Natural killer cell (primary cell): ENCODE measurements at places on chromosomes 4 and X.
A peak's percentile ranks its signal among the peaks of the same experiment; 100 is the strongest.

GRCh38 chrX:83516597-83516996 is 8.5 kb downstream of the POU3F4 start:
- DNase-seq: no peak

GRCh38 chr4:140158365-140159030 is 4.5 kb upstream of the MAML3 start:
- DNase-seq: no peak

DNA sequence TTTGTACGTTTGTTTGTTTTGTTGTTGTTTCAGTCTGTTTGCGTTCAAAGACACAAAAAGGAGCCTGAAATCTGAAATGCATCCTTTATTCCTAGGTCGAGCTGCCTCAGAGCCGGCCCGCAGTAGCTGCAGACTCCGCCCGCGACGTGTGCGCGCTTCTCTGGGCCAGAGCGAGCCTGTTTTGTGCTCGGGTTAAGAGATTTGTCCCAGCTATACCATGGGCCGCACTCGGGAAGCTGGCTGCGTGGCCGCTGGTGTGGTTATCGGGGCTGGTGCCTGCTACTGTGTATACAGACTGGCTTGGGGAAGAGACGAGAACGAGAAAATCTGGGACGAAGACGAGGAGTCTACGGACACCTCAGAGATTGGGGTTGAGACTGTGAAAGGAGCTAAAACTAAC is 2.4 kb downstream of the ARMCX1 start:
- no peak for DNase-seq

- no peak for DNase-seq
Measured at GRCh38 chr4:4394644-4395043, 7.7 kb downstream of the NSG1 start.

GRCh38 chr4:18686338-18687037 is 664.9 kb upstream of the LCORL start:
- DNase-seq: no peak

- DNase-seq: no peak
Measured at GRCh38 chr4:78100060-78100459, 42.9 kb downstream of the FRAS1 start.

DNA sequence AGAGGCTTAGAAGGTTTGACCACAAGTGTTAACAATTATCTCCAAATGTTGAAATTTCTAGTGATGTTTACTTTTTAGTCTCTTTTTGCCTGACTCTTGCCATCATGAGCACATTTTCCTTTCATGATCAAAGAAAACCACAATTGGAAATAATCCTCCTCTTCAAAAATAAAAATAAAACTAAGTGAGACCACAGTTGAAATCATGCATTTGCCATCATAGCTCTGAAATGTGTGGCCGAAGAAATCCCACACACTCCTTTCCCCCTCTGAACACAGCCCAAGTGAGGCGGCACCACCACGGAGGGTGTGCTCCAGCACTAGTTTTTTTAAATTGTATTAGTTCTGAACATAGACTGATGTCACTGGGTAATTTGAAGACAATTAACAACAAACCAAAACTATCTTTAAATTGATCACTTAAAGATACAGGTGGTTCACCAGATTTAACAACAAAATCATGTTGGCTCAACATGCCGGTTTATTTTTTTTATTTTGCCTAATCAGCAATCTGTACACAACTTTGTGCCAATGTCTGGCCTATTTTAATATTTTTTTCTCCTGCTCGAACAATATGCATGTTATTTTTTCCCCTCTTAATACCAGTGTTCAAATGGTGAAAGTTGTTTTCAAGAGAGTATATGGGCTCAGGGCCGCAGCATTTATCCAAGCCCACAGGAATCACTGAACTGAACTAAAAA is 17.6 kb downstream of the APBB2 start:
- DNase-seq: no peak

GRCh38 chr4:134906404-134907023 is 704.9 kb upstream of the PABPC4L start:
- DNase-seq: no peak

DNA sequence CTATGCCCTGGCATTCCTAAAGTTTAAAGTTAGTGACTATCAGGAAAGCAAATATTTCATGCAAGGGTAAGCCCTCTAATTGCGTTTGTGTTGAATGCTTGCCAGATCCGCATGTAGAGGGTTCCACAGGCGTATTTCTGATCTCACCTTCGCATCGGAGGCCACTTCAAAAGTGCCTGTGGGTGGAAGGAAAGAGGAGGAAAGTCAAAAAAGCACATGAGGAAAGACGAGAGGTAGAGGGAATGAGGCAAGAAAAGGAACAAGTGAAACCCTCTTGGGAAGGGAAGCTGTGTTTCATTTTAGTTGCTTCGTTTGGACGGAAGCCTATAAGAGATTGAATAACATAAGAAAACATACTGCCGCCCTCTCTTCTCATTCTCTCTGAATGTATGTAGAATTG is 628.8 kb downstream of the SPRY1 start:
- DNase-seq: no peak

DNA sequence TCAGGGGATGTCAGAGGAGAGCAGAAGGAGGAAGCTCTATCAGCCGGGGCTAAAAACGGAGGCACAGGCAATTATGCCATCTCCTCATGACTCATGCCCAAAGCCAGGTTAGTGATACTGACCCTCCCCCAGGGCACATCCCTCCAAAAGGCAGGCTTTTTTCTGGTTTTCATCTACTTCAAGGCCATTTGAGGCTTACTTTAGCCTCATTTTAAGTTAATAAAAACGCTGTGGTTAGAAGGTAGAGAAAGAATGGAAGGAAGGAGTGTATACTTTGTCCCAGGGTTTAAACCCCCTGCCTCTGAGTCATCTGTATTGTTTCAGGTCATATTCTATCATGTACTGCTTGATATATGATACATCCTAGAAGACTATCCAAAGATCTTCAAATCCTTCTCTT is 89.7 kb upstream of the NDP start:
- DNase-seq: no peak

GRCh38 chr4:25852103-25852502 is 10.7 kb downstream of the SEL1L3 start:
- DNase-seq: no peak

DNA sequence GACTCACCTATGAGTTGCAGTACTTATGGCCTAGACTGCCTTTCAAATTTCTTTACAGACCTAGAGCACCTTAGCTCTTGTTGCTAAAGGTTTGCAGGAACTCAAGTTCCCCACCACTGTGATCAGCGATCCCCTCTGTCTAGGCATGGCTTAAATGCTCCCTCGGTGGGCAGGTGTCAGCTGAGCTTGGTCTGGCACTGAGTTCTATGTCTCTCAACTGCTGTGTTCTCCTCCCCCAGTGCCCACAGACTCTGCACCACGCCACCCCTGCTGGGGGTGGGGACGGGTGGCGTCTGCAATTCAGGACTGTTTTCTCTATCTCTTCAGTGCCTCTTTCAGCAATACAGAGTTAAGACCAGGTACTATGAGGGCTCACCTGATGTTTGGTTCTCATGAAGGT is 30.5 kb downstream of the TMEM271 start:
- DNase-seq: no peak

GRCh38 chrX:14497184-14497666 is 32.1 kb upstream of the GLRA2 start:
- DNase-seq: no peak

DNA sequence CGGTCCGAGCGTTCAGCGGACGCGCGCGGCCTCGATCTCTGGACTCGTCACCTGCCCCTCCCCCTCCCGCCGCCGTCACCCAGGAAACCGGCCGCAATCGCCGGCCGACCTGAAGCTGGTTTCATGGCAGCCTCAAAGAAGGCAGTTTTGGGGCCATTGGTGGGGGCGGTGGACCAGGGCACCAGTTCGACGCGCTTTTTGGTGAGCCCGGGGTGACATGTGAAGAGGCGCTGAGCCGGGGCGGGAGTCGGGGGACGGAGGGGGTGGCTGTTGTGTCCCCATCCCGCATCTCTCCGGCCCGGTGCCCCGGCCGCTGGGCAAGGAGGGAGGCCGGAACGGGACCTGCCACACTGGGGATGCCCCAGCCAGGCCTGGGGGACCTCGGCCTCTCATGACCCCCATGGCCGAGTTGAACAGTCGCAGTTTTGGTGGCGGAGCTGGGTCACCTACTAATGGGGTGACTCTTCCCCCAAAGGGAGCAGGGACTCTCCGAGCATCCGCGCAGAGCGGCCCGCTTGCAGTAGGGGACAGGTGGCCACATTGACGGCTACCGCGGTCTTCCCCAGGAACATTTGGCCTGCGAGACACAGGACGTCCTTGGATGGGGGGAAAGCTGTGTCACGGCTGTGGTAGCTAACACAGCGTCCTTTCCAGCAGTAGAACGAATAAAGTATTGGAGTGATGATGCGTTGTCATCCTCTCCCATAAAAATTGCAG is at the start of gene GK:
GK (plus strand) TSS at position 9 of the 717 bp plus-strand sequence; CDS start at position 124, 115 bp downstream.
- DNase-seq: no peak

- DNase-seq: no peak
Measured at GRCh38 chr4:156888762-156889161, 82.8 kb downstream of the PDGFC start.

DNA sequence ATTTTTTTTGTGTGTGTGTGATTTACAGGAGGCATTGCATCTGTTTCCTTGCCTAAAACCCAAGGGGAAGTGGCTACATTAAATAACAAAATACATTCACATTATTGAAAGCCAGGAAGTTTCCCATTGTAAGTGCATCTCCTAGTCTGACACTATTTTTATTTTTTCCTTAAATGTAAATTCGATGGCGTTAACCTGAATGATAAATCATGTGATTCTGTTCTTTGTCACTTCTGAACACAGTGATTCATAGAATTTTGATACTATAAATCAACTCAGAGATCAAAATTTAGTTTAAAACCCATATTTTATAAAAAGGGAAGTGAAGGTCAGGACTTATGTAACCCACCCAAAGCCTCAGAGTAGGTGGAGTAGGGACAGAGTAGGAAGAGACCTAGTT is 258.1 kb downstream of the GABRG1 start:
- DNase-seq: no peak

- DNase-seq: no peak
Measured at GRCh38 chrX:131322651-131323050, 33.5 kb upstream of the IGSF1 start.

GRCh38 chr4:115370012-115370411 is 256.6 kb upstream of the NDST4 start:
- DNase-seq: no peak

GRCh38 chrX:109403922-109404321 is 78.0 kb downstream of the GUCY2F start:
- no peak for DNase-seq

DNA sequence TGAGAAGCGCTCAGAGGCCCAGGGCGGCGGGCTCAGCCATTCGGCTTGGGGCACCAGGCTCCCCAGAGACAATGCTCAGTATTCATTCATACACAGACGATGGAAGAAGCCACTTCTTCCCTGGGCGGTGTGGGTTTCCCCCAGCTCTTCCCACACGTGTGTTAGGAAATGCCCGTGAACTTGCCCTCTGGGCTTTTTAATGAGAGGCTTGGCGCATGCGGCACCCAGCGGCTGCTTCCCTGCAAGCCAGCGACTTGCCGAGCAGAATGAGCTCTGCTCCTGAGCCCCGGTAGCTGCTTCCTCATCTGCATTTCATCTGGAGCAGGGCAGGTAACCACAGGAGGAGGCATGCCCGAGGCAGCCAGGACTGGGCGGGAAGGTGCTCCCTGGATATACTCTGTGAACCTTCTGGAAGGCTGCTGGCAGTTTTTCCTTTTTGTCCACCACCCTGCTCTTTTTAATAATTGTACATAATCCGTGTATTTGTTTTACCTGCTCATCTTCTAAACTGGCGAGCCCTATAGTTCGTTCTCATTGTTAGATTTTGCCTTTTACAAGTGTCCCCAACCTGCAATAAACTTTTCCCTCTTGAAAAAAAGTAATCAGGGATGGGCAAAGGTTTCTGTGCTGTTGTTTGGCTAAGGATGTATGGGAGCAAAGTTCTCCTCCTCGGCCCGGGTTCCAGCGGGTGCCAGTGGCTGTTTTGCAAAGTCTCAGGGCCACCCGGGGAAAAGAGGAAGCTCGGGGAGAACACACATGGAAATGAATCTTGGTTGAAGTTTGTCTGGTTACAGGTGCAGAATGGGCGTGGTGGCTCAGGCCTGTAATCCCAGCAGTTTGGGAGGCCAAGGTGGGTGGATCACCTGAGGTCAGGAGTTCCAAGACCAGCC is 178.8 kb downstream of the DCLK2 start:
- no peak for DNase-seq

- DNase-seq: no peak
Measured at GRCh38 chr4:119209586-119209985, 2.9 kb upstream of the USP53 start.

- no peak for DNase-seq
Measured at GRCh38 chr4:116913451-116913850, 171.9 kb downstream of the TRAM1L1 start.

- DNase-seq: no peak
Measured at GRCh38 chr4:154466336-154466735, 25.3 kb downstream of the DCHS2 start.

- no peak for DNase-seq
Measured at GRCh38 chr4:90419124-90419711, 292.0 kb downstream of the CCSER1 start.

GRCh38 chr4:29734343-29735213 is 985.6 kb upstream of the PCDH7 start:
- no peak for DNase-seq

GRCh38 chr4:89491761-89492160 is 184.2 kb upstream of the GPRIN3 start:
- no peak for DNase-seq

- DNase-seq: peak; percentile 7
Measured at GRCh38 chrX:82676386-82676785, 831.7 kb upstream of the POU3F4 start.

DNA sequence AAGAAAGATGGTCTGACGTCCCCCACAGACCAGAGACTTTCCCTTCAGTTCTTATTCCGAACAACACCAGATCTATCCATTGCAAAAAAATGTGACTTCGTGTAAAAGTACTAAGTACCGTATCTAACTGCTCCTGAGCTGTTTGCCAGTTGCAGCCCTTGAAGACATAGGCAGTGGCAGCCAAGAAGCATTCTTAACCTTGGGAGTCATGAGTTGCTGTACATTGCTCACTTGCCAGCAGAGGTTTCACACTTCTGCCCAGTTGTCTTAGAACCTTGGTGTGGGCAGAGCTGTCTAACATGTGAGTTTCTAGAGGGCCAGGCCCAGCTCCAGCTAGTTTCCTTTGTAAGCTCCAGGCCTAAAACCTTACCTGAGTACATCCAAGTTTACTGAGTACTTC is 10.5 kb upstream of the CHRDL1 start:
- DNase-seq: no peak

GRCh38 chrX:136689436-136689835 is 41.5 kb downstream of the CD40LG start:
- DNase-seq: no peak

GRCh38 chrX:2536141-2536540 is 35.4 kb upstream of the DHRSX start:
- no peak for DNase-seq
